ENCODE measurements at places on chromosomes 12 and 14.

- DNase-seq = no peak
Observed at GRCh38 chr14:64745511-64746091, 41.4 kb downstream of the PLEKHG3 start.

DNA sequence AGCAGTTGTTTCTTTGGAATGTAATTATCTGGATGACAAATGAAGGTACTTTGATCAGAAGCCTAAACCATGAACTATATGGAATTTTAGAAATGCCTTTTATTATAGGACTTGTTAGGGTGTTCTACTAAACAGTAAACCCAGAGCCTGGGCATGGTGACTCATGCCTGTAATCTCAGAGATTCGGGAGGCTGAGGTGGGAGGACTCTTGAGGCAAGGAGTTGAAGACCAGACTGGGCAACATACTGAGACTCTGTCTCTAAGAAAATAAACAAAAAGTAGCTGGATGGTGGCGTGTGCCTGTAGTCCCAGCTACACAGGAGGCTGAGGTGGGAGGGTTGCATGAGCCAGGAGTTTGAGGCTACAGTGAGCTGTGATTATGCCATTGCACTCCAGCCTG is 23.9 kb downstream of the PALS1 start:
- DNase-seq = no peak

DNA sequence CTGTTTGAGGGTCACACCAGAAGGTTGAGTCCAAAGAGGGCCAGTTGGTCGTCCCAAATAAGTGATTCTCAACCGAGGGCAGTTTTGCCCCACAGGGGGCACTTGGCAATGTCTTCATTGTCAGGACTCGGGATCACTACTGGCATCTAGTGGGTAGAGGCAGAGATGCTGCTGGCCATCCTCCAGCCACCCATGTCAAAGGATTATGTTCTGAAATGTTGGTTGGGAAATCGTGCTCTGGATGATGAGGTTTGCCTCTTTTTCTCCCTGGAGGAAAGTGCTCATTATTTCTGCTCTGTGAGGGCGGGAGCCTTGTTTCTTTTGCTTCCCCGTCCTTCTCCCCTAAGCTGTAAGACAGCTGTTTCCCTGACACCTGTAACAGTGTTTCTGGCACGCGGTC is 3.6 kb downstream of the ZNF839 start:
- DNase-seq = no peak

GRCh38 chr12:101951002-101951670 is 73.8 kb downstream of the DRAM1 start:
- DNase-seq = no peak

- DNase-seq = no peak
Observed at GRCh38 chr14:104026024-104026423, 59.5 kb upstream of the ASPG start.

DNA sequence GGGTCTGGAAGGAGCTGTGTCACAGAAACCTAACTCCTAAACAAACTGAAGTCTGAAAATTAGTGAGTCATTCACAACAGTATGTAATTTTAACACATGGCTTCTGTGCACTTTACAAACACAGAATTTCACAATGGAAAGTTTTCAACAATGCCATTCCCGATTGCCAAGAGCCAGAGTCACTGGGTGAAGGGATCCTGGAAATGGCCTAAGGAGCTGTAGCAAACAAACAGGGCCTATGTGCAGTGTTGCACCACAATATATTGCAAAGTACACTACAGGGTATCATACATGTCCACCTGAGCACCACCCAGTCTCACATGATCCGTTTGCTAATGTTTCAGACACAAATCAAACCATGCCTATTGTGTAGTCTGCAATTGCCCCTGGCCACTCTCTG is 184.7 kb upstream of the OTX2 start:
- DNase-seq = no peak

- DNase-seq = no peak
Observed at GRCh38 chr14:45133683-45134050, 614 bp downstream of the FKBP3 start.

GRCh38 chr14:88804035-88804434 is 11.3 kb upstream of the EML5 start:
- DNase-seq = no peak

DNA sequence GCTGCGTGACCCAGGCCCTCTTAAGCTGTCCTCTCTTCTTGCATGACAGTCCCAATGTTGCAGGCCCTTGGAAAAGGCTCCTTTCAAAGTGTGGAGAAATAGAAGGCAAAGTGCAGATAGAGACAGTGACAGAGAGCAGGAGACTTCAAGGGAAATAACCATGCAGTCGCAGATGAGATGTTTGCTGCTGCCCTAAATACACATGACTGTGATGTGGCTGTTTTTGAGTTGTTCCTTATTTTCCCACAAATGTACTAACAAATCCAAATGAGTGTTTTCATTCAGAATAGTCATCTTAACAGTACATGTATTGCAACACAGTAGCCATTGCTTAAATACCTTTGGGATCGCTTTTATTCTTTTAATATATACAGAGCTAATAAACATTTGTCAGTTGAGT is 101.6 kb downstream of the SLC15A5 start:
- DNase-seq = no peak

DNA sequence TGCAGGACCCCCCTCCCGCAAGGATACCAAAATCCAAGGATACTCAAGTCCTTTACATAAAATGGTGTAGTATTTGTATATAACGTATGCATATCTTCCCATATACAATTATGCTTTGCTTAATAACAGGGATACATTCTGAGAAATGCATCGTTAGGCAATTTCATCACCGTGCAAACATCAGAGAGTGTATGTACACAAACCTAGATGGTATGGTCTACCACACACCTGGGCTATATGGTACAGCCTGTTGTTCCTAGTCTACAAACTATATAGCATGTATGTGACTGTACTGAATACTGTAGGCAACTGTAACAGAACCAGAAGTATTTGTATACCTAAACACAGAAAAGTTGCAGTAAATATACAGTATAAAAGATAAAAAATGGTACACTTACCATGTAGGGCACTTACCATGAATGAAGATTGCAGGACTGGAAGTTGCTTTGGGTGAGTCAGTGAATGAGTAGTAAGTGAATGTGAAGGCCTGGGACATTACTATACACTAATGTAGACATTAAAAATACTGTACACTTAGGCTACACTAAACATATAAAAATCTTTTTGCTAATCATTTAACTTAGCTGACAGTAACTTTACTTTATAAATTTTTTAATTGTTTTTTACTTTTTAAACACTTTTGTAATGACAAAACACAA is 141.1 kb downstream of the SLC41A2 start:
- no peak for DNase-seq

DNA sequence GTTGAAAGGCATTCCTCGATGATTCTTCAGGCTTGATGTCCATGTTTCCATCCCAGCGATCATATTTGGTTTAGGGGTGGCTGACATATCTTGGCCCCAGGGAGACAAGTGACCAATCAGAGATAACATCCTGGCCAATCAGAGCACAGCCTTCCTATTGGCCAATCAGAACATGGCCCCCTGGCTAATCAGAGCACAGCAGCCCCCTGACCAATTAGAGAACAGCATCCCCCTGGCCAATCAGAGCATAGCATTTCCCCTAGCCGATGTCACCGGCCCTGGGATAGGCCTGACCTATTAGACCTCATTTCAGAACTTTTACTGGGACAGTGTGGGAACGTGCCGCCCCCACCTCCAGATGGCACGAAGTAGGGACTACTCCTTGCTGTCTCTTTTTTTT is 182.2 kb downstream of the AACS start:
- DNase-seq = no peak

DNA sequence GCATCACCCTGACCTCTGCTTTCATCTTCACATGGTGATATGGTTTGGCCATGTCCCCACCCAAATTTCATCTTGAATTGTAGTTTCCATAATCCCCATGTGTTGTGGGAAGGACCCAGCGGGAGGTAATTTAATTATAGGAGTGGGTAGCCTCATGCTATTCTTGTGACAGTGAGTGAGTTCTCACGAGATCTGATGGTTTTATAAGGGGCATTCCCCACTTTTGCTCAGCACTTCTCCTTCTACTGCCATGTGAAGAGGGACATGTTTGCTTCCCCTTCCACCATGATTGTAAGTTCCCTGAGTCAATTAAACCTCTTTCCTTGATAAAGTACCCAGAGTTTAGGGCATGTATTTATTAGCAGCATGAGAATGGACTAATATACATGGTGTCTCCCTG is 38.2 kb downstream of the TMBIM6 start:
- DNase-seq = no peak

DNA sequence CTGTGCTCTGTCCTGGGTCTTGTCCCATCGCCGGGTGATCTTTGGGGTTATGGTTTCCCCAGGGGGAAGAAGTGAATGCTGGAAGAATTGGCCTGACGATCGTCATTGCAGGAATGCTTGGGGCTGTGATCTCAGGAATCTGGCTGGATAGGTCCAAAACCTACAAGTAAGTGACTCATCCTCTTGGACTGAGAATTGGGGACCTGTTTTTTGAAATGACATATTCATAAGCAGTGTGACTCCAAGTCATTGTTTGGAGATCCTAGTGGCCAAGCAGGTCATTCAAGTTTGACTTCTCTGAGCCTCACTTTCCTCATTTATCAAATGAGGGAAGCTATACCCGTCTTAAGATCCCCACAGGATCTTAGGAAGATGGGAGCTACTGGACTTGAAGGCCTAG is 25.8 kb downstream of the ERG28 start:
- no peak for DNase-seq

DNA sequence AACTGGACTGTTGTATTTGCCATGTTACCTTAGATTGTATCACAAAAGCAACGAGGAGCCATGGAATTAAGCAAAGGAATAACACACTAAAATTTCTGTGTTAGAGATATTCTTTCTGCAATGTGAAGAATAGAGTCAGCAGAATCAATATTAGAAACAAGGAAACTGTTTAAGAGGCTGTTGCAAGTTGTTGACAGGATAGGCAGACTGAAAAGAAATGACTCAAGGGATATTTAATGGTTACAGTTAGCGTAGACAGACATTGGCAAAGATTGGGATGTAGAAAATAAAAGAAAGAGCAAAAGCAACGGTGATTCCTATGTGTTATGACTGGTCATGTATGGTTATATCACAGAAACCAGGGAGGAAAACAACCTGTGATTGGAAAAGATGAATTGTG is 299.0 kb upstream of the PPFIA2 start:
- DNase-seq = no peak

DNA sequence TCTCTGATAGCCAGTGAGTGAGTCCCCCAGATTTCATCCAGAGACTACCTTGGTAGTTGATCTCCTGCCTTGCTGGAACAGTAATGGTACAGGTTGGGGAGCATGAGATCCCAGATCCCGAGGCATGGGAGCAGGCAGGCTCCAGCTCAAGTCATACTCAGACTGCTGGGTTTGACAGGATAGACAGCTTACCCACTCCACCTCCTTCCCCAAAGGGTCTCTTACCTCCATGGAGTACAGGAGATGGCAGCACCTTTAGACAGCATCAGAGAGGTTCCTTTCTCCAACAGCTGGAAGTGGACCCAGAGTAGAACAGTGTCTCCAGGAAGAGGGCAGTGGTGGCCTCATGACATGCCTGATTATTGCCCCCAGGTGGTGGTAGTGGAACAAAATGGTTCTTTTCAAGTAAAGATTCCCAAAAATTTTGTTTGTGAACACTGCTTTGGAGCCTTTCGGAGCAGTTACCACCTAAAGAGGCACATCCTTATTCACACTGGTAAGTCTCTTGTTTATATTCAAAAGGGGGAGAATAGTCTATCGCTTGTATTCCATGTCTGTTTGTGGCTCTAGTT is 4.9 kb upstream of the CSAD start:
- no peak for DNase-seq

GRCh38 chr12:3195337-3195736 is 118.2 kb downstream of the TSPAN9 start:
- DNase-seq = no peak

- DNase-seq = no peak
Observed at GRCh38 chr12:62164036-62164435, 96.2 kb upstream of the USP15 start.

Data from activated CD4-positive, CD25-positive, alpha-beta regulatory T cell (primary cell).